ENCODE measurements at places on chromosomes 1 and 21.

DNA sequence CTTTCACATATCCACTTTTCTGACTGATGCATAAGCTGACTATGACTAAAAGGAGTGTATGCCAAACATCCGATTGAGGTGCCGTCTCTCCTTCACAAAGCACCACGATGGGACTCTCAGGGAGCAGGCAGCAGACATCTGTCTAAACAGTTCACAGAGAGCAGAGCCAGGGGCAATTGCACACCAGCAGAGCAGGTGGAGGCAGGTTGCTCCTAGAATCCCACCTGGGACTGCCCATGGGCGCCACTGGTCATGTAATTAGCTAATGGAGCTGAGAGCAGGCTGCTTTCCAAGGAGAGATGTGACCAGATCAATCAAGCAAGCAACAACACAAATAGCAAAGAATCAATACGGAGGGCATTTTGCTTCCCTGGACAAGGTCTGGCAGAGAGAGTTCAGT, 30.5 kb upstream of the COA6 start:
- no peak for DNase-seq

- no peak for DNase-seq
These were observed at the start of gene PTPRC for GRCh38 chr1:198638894-198639635. Gene PTPRC (plus strand): TSS chr1:198639040. CDS start chr1:198639269, 229 bp downstream.

- DNase-seq, result no peak
These were observed 3.8 kb downstream of the GJB3 start for GRCh38 chr1:34784751-34785221.

- DNase-seq, result no peak
These were observed 91.5 kb downstream of the TENT5C start for GRCh38 chr1:117697220-117697781.

- DNase-seq, result no peak
These were observed 89.7 kb upstream of the IFFO2 start for GRCh38 chr1:19045898-19046880.
